ENCODE measurements at places on chromosomes 16 and 17.

DNA sequence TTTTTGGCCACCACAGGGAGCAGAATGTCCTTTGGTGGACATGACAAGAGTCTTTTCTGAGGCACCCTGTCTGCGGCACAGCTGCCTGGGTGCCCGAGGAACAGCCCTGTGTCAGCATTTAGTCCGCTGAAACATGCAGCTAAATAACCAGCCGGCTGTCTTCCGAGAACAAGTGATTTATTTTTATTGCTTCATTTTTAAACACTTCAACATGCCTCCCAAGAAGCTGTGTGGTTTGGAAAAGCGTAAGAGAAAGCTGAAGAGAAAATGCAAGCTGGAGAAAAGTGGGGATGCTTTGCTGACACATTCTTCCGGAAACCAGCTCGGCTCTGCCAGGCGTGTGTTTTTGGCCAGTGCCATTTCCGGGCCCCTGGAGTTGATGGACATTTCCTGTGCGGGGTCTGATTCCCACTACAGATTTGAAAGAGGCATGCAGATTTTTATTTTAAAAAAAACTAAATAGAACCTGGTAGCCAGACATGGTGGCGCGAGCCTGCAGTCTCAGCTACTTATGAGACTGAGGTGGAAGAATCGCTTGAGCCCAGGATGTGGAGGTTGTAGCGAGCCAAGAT, 94.7 kb downstream of the SEC14L1 start:
- no peak for DNase-seq

- no peak for DNase-seq
Observed at GRCh38 chr17:74520790-74521480, 10.3 kb downstream of the CD300LB start.

GRCh38 chr17:33050611-33051140, 59.0 kb downstream of the SPACA3 start:
- DNase-seq, result no peak

- no peak for DNase-seq
Observed at GRCh38 chr16:79001156-79001967, 599.2 kb downstream of the MAF start.

- DNase-seq, result peak; percentile 34
Observed at GRCh38 chr16:77211880-77212740, 12.9 kb downstream of the SYCE1L start.

GRCh38 chr17:64639516-64639915, 22.6 kb downstream of the SMURF2 start:
- DNase-seq, result no peak

DNA sequence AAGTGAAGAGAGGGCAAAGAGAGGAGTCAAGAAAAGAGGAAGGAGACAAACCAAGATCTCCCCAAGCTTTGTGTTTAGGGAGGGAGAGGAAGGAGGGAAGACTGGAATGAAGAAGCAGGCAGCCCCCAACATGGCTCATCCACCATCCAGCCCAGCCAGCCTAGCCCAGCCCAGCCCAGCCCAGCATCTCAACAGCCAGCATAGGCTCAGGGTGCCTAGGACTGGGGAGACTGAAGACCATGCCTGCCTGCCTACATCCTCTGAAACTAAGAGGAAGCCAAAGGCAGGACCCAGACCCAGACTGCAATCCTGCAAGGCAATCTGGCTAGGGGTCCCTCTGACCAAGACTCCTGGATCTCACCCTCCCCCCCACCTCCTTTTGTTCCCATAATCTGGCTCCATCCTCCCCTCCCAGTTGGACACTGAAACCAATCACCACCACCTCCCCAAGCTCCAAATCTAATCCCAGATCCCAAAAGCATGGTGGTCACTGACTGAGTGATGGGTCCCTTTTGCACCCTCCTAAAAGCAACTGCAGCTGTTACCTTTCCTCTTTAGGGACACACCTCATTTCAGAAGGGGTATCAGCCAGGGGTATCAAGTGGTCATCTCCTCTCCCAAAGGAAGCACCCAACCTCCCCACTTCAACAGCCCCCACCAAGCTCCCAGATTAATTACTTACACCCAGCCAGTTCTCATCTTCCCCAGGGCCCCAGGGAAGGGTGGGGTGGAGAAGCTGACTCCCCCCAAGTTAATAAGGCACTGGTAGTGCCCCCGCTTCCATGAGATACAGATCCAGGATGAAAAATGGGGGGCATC, 1.2 kb downstream of the HDAC5 start:
- no peak for DNase-seq

- DNase-seq, result no peak
Observed at GRCh38 chr17:64200080-64201032, 62.7 kb downstream of the TEX2 start.

- DNase-seq, result no peak
Observed at GRCh38 chr16:17395849-17396480, 74.8 kb downstream of the XYLT1 start.

- no peak for DNase-seq
Observed at GRCh38 chr17:76918811-76919210, 50.6 kb downstream of the MGAT5B start.

DNA sequence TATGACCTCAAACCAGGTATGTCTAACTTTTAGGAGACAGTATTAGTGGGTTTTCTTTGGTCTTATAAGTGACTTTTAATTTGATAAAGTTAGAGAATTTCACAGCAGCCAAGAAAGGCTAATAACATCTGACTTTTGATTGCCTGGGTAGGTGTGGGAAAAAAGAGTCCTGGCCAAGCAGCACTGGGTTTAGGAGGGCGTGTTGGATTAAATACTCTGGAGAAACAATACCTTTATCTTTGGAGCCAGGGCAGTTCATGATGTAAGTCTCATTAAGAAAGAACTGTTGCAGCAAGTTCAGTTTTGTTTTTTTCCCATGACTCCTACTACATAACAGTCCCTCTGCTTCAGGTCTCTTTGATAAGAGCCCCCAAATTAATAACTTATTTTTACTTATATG, 26.7 kb upstream of the MRC2 start:
- DNase-seq, result no peak

Measured in stimulated activated CD8-positive, alpha-beta memory T cell treated with anti-CD3 and anti-CD28 coated beads, Interleukin-2, amount 100 ng/mL, for 1 hour (primary cell).